A549 treated with ZK216348 at 1 μM for 4 hours (cell line): ENCODE measurements at places on chromosomes 5 and 9. TPM values are rescaled to one million over a fixed set of nuclear protein-coding genes. Genes with fewer than 3 reads are reported as not detected.

PIK3R1 gene
- 5.0 to 9.7 TPM (median 6.4 TPM) in 5 replicates for total RNA-seq

CAPSL gene
- not detected in 5 replicates for total RNA-seq

GRXCR2 gene
- not detected in 5 replicates for total RNA-seq

PAEP gene
- 0.20 to 0.41 TPM in 2 of 5 replicates, not detected in the others for total RNA-seq

SLC6A18 gene
- total RNA-seq, result not detected in 5 replicates

TEK gene
- total RNA-seq, result 0.06 to 0.12 TPM (median 0.07 TPM) in 5 replicates

ANKRD20A1 gene
- total RNA-seq, result 0.60 to 1.8 TPM (median 1.3 TPM) in 5 replicates

PCDHA1 gene
- 0.14 to 0.48 TPM (median 0.19 TPM) in 5 replicates for total RNA-seq

SNCAIP gene
- not detected in 5 replicates for total RNA-seq

NEUROG1 gene
- not detected in 5 replicates for total RNA-seq

GCNT1 gene
- 1.2 to 4.6 TPM (median 2.9 TPM) in 5 replicates for total RNA-seq

PCDHA13 gene
- total RNA-seq, result 0.06 to 0.11 TPM (median 0.08 TPM) in 3 of 5 replicates, not detected in the others

SLC4A9 gene
- 0.33 TPM in 1 of 5 replicates, not detected in the others for total RNA-seq

LCN15 gene
- total RNA-seq, result 0.26 TPM in 1 of 5 replicates, not detected in the others

MEIKIN gene
- not detected in 5 replicates for total RNA-seq

NPR3 gene
- 15.6 to 22.5 TPM (median 19.0 TPM) in 5 replicates for total RNA-seq

PLCXD3 gene
- 0.04 to 0.29 TPM (median 0.18 TPM) in 5 replicates for total RNA-seq

PCDH1 gene
- 1.6 to 4.8 TPM (median 3.1 TPM) in 5 replicates for total RNA-seq

GFPT2 gene
- 41.3 to 62.8 TPM (median 57.6 TPM) in 5 replicates for total RNA-seq

GPR150 gene
- 0.11 to 0.15 TPM (median 0.12 TPM) in 3 of 5 replicates, not detected in the others for total RNA-seq

DHFR gene
- total RNA-seq, result 43.2 to 71.1 TPM (median 49.6 TPM) in 5 replicates

DMRTA1 gene
- total RNA-seq, result 0.63 to 0.88 TPM (median 0.79 TPM) in 5 replicates

NTNG2 gene
- total RNA-seq, result 1.2 to 4.8 TPM (median 3.1 TPM) in 5 replicates

IFNA2 gene
- total RNA-seq, result not detected in 5 replicates

LRRC19 gene
- total RNA-seq, result not detected in 5 replicates

TMEM174 gene
- total RNA-seq, result not detected in 5 replicates

SPATA31A3 gene
- not detected in 5 replicates for total RNA-seq

NRG2 gene
- 1.3 to 2.3 TPM (median 2.0 TPM) in 5 replicates for total RNA-seq

PCDHA9 gene
- 0.04 TPM in 1 of 5 replicates, not detected in the others for total RNA-seq

NDUFB6 gene
- total RNA-seq, result 102 to 115 TPM (median 102 TPM) in 5 replicates

EMB gene
- total RNA-seq, result 3.8 to 9.0 TPM (median 6.1 TPM) in 5 replicates

C9orf50 gene
- total RNA-seq, result not detected in 5 replicates

PTGS1 gene
- 1.3 to 1.6 TPM (median 1.6 TPM) in 5 replicates for total RNA-seq

FAM221B gene
- total RNA-seq, result not detected in 5 replicates

NOXA1 gene
- total RNA-seq, result 0.53 to 2.1 TPM (median 1.9 TPM) in 5 replicates

GAS1 gene
- 0.08 to 0.22 TPM (median 0.16 TPM) in 4 of 5 replicates, not detected in the other for total RNA-seq

BHMT2 gene
- not detected in 5 replicates for total RNA-seq

IL33 gene
- 0.25 to 1.2 TPM (median 0.33 TPM) in 5 replicates for total RNA-seq

PCDHA7 gene
- 0.06 to 0.21 TPM (median 0.13 TPM) in 5 replicates for total RNA-seq

EPB41L4A gene
- 1.7 to 2.8 TPM (median 2.4 TPM) in 5 replicates for total RNA-seq

DMGDH gene
- total RNA-seq, result not detected in 5 replicates

GRIN3A gene
- total RNA-seq, result not detected in 5 replicates

PCDHB14 gene
- total RNA-seq, result 0.11 to 0.13 TPM in 2 of 5 replicates, not detected in the others

SCGB3A2 gene
- total RNA-seq, result not detected in 5 replicates

OR13D1 gene
- total RNA-seq, result not detected in 5 replicates
